CD4-positive, alpha-beta T cell treated with Interleukin-1 beta for 1 hour (primary cell): ENCODE measurements at places on chromosomes 5 and 9.

DNA sequence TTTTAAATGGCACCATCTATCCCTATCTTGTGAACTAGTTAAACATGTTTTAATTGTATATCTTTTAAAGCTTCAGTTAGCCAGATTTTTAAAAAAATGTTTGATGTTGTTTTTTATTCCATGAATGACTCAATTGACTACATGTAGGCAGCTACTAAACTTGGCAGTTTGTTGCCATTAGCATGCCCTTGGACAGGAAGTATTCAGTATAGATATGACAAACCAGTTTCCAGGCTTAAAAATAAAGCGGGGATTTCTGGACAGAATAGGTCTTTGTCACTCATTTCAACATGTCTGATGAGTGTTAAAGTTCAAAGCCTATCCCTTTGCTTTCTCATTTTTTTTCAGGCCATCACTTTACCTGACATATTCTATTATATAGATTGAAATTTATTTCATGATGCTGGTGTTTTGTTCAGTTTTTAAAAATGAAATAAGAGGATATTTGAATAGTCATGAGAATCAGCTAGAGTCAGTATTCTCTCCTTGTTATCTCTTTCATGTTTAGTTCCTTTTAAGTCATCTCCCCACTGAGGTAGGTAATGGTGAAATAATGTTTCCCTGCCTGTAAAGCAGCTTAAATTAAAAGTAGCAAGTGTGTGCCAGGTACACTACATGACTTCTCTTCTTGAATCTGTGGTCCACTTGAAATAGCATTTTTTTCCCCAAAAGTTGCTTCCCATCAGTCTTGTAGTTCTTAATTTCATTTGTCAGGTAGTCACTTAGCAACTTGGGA lies 11.9 kb downstream of the TNFAIP8 start:
- no peak for DNase-seq

GRCh38 chr5:145984072-145984471 lies 47.7 kb downstream of the SH3RF2 start:
- peak; percentile 32 for DNase-seq

DNA sequence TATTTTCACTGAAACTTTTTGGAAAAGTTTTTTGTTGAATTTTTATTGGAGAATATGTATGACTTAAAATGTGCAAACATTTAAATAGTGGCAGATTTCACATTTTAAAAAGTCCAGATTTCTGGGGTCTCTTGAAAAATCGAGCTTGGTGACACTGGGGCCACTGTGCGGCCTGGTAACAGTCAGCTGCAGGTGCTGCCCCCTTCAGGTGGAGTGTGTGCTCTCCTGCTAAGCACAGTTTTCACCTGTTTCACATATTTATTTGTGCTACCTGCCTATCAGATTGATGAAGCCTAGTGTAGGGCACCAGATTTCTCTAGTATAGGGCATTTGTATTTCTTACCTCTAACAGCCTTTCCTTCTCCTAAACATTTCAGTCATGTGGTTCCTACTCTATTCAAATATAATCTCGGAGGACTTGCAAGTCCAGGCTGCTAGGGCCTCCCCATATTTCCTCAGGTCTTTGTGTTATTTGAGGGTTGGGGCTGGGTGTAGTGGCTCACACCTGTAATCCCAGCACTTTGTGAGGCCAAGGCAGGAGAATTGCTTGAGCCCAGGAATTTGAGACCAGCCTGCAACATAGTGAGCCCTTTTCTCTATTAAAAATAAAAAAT lies 95.8 kb upstream of the KLF9 start:
- DNase-seq = no peak

- no peak for DNase-seq
These were observed 165.9 kb downstream of the DENND1A start for GRCh38 chr9:123763910-123764588.

GRCh38 chr5:154885439-154885838 lies 27.0 kb downstream of the CNOT8 start:
- DNase-seq = no peak

- DNase-seq = no peak
These were observed 75.7 kb upstream of the FBN2 start for GRCh38 chr5:128613766-128614165.

DNA sequence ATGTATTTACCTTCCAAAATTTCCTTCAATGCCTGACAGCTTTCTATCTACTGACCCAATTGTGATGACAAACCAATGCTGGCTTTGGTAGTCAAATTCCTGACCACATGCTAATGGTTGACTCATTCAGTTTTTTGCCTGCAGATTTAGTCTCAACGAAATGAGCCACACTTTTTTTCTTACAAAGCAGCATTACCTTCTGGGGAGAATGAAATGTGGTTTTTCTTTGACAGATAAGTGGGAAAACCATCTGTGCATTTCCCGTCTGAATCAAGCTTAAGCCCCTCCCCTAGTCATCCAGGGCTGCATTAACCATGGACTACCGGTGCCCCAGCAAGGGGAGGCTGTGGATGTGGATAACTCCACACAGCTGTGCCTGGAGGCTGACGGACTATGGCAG lies 99.6 kb upstream of the TAF11L2 start:
- no peak for DNase-seq

GRCh38 chr5:17024686-17025180 lies 88.6 kb upstream of the MYO10 start:
- DNase-seq = no peak

DNA sequence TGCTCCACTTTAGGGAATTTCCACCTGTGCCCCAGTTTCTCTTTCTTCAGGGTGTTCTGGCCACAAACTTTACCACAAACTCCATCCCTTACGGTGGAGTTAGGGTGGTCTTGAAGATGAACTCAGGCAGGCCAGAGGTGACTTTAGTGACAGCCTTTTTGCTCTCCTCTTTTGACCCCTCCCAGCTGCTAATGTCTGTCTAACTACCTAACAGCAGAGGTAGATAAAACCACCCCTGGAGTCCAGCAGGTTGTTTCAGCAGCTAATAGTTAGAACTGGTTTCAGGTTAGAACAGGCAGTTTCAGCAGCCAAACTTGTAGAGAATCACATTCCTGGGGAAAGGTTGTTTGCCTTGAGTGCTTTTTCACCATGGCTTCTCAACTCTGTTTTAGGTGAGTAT lies 971.3 kb upstream of the CDH18 start:
- no peak for DNase-seq

DNA sequence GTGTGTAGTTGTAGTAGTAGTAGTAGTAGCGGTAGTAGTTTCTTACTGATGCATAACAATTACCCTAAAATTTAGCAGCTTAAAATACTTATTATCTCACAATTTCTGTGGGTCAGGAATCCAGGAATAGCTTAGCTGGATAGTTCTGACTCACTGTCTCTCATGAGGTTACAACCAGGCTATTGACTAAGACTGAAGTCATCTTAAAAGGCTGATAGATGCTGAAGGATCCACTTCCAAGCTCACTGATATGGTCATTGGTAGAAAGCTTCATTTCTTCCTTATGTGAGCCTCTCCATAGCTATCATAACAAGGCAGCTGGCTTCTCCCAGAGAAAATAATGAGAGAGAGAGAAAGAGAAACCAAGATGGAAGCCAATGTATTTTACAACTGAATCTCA lies 147.5 kb upstream of the FBXL17 start:
- no peak for DNase-seq

- DNase-seq = no peak
These were observed 163.2 kb downstream of the LPAR1 start for GRCh38 chr9:110874963-110875674.

DNA sequence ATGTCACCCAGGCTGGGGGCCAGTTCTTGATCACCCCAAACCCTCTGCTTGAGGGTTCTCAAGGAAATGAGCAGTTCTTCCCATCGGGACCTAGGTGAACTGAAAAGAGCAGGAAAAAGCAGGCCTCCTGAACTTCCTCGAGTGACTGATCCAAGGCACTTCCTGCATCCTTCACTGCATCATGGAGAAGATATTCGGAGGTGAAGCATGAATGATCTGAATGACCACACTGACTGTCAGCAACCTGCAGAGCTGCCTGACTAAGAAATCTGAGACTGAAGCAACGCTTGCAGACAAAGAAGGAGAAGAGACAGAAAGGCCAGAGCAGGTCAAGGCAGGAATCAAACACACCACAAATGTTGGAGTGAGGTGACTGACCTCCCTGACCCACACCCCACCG lies 420.2 kb downstream of the AGTPBP1 start:
- DNase-seq = no peak

GRCh38 chr5:44933686-44934085 lies 124.9 kb downstream of the MRPS30 start:
- no peak for DNase-seq

DNA sequence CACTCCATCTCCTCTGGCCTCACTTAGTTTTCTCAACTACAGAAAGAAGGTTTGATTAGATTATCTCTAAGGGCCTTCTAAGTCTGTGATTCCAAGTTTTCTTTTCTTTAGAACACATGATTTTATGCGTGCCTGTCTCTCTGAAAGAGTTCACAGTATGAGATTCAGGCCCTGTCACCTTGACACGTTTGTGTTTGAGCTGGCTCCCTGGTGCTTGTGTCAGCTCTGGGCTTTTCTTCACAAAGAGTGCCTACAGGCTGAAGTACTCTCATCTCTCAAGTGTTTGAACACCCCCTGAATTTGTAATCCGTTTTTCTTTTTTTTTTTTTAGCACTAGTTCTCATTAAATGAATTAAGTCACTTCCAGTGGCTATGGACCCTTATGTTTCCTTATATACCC lies 306.9 kb upstream of the C9orf72 start:
- no peak for DNase-seq

- DNase-seq = peak; percentile 59
These were observed 861 bp downstream of the UBQLN1 start for GRCh38 chr9:83706676-83707517.

DNA sequence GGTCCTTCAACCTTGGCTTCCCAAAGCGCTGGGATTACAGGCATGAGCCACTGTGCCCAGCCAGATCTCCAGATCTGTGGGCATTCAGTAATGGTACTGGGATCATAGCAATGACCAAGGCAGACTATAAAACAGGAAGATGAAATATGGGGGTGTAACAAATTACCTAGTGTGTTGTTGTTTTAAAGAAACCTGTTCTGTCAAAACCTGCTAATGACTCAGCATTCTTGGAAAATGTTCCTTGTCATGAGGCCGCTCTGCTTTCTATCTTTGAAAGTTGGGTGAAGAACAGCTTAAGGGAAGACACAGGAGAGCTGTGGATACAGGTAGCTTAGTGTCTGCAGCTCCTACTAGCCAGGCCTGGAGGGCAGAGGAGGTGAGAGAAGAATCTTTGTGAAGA lies 19.4 kb downstream of the TARS1 start:
- no peak for DNase-seq

DNA sequence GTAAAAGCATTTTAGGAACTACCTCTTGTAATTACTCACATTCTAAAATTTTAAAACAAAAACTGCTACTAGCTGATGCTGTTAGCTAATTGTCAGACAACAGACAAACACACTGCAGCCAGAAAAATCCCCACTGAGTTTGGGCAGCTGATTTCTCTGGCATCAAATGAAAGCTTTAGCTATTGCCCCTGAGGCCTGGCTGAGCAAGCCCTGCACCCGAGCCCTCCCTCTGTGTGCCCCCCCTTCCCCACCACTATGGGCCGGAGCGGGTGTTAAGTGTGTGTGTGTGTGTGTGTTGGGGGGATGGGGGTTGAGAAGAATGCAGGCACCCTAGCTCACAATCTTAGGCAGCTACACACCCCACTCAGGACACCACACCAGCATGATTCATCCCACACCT lies 2.4 kb downstream of the NEUROG1 start:
- no peak for DNase-seq
